Tibial nerve (tissue), 4 donors: ENCODE measurements at places on chromosomes 4 and X. TPM values are rescaled to one million over a fixed set of nuclear protein-coding genes. Genes with fewer than 3 reads are reported as not detected.

DNA sequence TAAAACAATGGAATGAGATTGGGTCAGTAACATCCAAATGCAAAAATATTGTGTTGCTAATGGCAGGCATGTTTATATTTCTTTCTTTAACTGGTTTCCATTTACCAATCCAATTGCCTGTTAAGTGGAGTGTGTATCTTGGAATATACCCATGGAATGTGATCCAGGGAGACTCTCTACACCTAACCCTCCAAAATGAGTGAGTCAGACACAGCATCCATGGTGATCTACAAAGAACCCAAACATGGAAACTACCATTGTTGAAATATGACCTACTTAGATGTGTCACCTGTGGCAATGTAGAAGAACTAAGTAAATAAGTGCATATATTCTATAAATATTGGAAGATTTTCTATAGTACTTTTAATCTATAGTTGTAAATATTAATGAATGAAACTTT, 110.3 kb downstream of the AREG start:
- no peak overlapping the region for H3K4me3 ChIP-seq
- no peaks in the 10 kb centered on the region for H3K27me3 ChIP-seq
- DNase-seq: no peak
- no peaks in the 10 kb centered on the region for H3K36me3 ChIP-seq
- no peak overlapping the region for H3K27ac ChIP-seq

DNA sequence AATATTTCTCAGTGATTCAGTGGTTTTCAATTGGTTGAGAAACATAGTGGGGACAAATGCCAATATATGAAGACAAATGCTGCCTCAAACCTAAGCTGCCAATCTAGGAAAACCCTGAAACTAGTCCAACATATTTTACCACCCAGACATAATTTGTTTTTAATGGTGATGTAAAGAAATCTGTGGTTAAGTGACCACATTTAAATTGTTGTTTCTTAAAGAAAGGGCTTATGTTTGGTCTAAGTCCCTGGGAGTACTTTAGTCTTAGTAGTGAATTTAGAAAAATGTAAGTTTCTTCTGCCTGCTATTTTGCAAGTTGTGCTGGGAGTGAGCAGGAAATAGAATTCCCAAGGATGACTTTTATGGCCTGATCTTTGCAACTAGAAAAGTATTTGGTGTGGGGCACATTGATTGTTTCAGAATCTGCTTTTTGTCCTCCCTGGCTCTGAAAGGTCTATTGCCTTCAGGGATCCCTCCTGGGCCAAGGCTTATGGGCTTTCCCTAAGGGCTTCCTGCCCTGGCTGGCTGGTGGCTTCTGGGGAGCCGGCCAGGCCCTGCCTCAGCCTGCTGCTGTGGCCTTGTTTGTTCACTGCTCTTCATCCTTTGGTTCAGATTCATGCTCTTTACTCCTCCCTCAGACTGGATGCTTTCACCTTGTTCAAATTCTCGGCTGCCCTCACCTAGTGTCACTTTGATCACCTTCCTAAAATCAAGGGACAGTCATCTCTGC, 169.8 kb upstream of the JADE1 start:
- no peak for DNase-seq
- H3K36me3 ChIP-seq: no peaks in the 10 kb centered on the region
- no peaks in the 10 kb centered on the region for H3K27me3 ChIP-seq
- H3K4me1 ChIP-seq: no peaks in the 10 kb centered on the region
- no peak overlapping the region for H3K4me3 ChIP-seq

DNA sequence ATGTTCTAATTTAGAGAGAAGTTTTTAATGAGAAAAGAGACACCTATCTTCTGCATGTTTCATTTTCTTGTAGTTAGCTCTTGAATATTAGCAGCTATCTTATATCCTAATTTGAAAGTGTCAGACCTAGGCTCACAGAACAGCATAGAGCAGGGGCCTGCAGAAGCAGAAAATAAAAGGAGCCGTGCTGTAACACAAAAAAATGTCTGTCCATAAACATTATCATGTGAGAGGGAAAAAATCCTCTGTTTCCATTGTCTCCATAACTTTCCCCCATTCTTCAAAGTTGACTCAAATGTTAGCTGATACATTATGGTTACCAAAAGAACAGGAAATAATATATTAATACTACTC, 329.2 kb upstream of the EPHA5 start:
- no peaks in the 10 kb centered on the region for H3K4me1 ChIP-seq
- H3K27ac ChIP-seq: no peak overlapping the region
- no peaks in the 10 kb centered on the region for H3K36me3 ChIP-seq
- no peaks in the 10 kb centered on the region for H3K27me3 ChIP-seq

DNA sequence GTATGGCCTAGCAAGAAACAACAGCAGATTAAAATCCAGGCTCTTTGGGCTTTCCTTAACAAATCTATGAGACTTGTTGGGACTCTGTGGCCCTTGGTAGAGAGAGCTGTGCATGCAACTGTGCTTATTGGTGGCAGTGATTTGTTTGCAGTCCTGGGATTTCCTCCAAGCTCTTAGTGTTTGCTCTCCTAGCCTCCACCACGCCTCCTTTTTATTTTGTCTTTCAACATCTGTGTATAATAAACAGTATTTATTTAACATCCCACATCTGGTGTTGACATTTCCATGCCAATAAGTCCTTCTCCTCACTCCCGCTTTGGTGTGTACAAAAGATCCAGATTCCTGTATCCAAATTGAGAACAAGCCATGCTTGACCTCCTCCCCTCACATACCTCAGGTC, 3.1 kb downstream of the TNMD start:
- no peaks in the 10 kb centered on the region for H3K4me1 ChIP-seq
- no peak overlapping the region for H3K4me3 ChIP-seq
- H3K36me3 ChIP-seq: no peaks in the 10 kb centered on the region
- peaks cover 31% of the 10 kb centered on the region for H3K27me3 ChIP-seq
- DNase-seq: no peak

- no peaks in the 10 kb centered on the region for H3K36me3 ChIP-seq
Observed at GRCh38 chr4:28435314-28435713, 1574.7 kb downstream of the STIM2 start.

- no peaks in the 10 kb centered on the region for H3K27me3 ChIP-seq
- H3K36me3 ChIP-seq: no peaks in the 10 kb centered on the region
- no peak overlapping the region for H3K4me3 ChIP-seq
- H3K4me1 ChIP-seq: no peaks in the 10 kb centered on the region
- DNase-seq: no peak
- H3K27ac ChIP-seq: no peak overlapping the region
Observed at GRCh38 chr4:88751258-88752075, 53.8 kb upstream of the NAP1L5 start.

GRCh38 chrX:148661035-148661434, 160.6 kb downstream of the AFF2 start:
- no peak overlapping the region for H3K27ac ChIP-seq
- no peaks in the 10 kb centered on the region for H3K4me1 ChIP-seq
- DNase-seq: no peak
- H3K27me3 ChIP-seq: no peaks in the 10 kb centered on the region
- H3K4me3 ChIP-seq: no peak overlapping the region

The KLB gene
- total RNA-seq: 4.4 TPM

DNA sequence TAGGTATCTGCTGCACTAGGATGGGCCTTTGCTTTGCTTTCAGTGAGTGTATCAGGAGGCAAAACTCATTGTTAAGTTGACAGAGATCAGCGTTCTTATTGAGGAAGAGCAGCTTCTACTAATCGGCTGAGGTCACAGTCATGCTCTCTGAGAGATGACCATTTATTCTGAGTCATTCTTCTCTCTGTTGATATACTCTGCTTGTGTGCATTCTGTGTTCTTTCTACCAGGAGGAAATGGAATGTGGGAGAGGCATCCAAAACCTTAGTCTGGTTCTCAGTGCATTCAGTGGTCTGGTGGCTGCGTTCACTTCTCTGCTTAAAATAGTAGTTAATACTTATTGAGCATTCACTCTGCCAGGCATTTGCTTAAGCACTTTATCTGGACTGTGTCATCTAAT, 66.2 kb downstream of the RRAGB start:
- no peaks in the 10 kb centered on the region for H3K27me3 ChIP-seq
- H3K4me1 ChIP-seq: no peaks in the 10 kb centered on the region
- no peaks in the 10 kb centered on the region for H3K36me3 ChIP-seq
- no peak for DNase-seq

The CCDC158 gene
- 0.39 TPM for total RNA-seq

DNA sequence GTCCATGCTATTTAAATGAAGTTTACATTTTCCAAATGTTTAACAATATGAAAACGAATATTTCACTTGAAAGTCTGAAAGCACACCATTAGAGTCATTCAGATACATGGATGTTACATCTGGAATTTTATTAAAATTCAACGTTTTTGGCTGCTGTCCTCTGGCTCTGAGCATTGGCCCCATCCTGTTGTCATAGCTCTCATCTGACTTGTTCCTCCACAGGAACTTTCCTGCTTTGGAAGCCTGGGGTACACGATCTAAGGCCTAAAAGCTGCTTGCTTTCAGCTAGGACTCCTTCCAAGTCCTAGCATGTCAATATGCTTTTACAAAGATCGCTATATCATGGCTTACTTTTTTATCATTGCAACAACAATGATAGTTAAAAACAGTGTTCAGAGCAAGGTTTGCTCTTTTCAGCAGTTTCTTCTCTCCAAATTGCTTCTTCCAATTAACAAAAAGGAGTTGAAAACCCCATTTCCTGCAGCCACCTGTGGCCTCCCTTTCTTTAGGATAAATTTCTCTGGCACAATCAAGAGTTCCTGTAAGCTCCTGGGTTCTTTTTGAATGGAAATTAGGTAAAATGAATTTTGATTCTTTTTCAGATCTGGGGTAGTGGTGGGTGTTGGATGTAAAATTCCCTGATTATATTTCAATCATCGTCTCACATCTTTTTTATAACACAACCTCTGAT, 413.4 kb upstream of the AGA start:
- no peaks in the 10 kb centered on the region for H3K4me1 ChIP-seq
- DNase-seq: no peak
- no peaks in the 10 kb centered on the region for H3K27me3 ChIP-seq
- H3K36me3 ChIP-seq: no peaks in the 10 kb centered on the region
- H3K4me3 ChIP-seq: no peak overlapping the region
